ENCODE measurements at places on chromosomes 13 and 19.

DNA sequence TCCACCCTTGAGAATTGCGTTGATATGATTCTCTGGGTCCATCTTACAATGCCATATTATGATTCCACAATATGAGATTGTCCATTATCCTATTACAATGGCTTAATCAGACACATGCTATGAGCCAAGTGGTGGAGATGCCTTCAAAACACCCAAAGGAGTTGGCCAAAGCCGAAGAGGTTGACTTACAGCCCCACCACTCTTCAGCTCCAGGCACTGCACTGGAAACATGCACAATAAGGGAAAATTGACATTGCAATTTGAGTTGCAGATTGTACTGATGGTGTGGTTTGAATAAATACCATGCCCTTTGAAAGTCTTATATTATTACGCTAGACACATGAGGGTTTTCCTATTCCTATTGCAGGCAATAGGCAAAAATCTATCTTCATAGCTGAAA is 75.4 kb upstream of the TNFSF11 start:
- no peak for ATAC-seq

DNA sequence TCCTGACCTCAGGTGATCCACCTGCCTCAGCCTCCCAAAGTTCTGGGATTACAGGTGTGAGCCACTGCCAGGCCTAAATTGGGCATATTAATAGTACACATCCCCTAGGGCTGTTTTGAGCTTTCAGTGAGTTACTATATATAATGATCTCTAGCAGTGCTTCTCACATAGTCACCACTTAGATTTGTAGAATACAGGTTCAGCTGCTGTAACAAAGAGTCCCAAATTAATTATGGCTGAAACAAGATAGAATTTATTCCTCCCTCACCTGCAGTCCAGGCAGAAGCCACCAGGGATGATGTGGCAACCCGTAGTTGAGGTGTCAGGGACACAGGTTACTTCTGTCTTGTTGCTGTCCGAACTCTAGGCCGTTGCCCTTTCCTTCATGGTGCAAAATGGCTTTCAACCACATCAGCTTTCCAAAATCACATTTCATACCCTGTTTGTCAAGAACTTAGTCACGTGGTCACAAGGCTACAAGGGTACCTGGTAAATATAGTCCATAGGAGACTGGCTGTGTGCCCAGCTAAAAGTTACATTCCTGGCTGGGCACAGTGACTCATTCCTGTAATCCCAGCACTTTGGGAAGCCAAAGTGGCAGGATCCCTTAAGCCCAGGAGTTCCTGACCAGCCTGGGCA is 2.9 kb downstream of the PROSER3 start:
- no peak for ATAC-seq

DNA sequence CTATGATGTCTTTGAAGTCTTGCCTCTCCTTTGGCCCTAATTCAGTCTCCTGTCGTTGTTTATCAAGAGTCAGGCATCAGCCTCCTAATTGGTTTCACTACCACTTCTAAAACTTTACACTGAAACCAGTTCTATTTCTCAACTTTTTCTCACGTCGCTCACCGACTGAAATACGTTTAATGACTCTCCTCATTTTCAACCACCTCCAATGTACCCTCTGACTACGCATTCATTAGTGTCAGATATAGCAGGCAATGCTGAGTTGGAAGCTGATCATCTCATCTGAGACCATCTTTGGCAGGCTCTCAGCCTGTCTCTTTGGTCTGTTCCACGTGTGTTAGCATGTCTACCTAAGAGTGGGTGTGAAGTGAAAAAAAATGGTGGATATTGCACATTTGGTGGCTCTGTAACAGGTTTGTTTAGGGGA is 128.1 kb downstream of the KL start:
- no peak for ATAC-seq

DNA sequence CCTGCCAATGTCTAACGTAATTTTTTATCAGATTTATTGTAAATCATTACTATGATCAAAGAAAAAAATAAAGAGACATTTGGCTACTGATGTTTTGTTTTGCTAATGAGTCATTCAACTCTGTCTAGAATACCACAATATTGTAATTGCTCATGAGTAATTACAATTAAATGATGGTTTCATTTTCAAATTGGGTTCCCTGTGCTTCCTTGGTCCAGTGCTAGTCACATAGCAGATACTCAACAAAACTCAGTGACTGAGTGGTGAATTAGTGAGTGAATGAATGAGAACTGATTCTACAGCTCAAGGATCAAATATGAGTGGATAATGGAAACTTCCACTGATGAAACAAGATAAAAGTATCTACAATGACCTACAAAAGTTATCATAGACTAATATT is 304.7 kb downstream of the POU4F1 start:
- no peak for ATAC-seq

GRCh38 chr19:5144545-5145179 is 175.7 kb downstream of the KDM4B start:
- no peak for ATAC-seq

DNA sequence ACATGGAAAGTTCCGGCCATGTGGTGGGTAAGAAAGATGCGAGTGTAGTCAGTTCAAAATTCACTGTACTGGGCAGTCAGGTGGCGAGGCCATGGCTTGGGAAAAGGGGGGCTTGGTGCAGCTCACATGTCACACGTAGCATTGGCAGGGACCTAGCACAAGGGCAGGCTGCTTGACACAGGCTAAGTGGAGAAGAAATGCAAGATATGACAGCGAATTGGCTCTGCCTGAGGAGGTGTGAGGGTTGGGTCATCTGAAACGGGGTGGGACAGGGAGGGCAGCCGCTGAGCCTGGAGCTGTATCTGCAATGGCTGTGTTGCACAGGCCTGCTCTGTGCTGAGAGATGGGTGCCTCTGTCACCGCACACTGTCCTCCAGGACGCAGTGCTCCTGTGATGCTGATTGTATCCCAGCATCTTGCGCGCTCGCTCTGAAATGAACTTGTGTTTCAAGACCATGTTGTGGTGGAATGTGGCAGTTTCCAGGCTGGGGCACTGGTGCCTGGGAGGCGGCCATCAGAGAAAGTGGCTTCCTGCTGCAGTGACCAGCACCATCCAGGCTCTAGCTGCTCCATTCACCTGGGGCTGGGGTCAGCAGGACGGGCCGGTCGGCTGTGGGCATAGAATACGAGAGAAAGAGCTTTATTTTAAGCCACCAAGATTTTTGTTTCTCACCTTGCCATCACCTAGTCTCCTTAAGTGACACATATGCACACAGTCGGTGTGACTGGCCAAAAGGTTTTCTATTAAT is 70.3 kb downstream of the TEX29 start:
- ATAC-seq = no peak

GRCh38 chr19:57675881-57676280 is 5.9 kb upstream of the ZNF551 start:
- no peak for ATAC-seq

GRCh38 chr13:74444161-74444571 is 310.0 kb upstream of the KLF12 start:
- ATAC-seq = no peak

DNA sequence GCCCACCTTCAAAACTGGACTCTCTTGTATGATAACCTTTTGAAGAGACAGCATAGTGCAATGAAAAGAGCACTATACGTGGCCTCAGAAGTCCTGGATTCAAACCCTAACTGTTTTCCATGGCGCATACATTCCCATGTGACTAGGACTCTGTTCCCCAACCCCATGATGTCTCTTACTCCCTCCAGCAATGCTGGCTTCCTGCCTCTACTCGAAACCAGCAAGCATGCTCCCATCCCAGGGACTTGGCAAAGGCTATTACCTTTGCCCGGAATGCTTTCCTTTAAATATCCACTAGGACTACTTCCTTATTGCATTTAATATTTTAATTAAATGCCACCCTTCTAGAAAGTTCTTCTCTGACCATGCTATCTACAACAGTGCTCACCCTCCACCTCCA is 75.1 kb downstream of the CYSLTR2 start:
- ATAC-seq = no peak

GRCh38 chr13:34416971-34417380 is 525.1 kb upstream of the NBEA start:
- ATAC-seq = no peak

GRCh38 chr13:84902243-84902642 is 897.0 kb downstream of the SLITRK6 start:
- no peak for ATAC-seq

DNA sequence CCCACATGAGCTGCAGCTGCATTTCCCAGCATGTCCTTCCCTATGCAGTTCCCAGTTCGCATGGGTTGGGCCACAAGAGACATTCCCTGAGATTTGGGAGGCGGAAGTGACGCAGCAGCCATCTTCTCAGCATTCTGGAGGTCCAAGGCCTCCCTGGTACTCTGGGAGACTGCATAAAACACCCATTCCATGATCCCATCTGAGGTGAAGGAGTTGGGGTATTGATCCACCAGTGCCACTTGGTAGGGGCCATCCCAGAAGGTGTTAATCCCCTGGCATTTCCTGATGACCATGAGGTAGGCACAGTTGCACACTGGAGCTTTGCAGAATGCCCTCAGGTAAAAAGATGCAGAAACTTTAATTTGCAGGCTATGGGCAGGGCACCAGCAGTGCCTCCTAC is 25.4 kb downstream of the POP4 start:
- ATAC-seq = no peak

DNA sequence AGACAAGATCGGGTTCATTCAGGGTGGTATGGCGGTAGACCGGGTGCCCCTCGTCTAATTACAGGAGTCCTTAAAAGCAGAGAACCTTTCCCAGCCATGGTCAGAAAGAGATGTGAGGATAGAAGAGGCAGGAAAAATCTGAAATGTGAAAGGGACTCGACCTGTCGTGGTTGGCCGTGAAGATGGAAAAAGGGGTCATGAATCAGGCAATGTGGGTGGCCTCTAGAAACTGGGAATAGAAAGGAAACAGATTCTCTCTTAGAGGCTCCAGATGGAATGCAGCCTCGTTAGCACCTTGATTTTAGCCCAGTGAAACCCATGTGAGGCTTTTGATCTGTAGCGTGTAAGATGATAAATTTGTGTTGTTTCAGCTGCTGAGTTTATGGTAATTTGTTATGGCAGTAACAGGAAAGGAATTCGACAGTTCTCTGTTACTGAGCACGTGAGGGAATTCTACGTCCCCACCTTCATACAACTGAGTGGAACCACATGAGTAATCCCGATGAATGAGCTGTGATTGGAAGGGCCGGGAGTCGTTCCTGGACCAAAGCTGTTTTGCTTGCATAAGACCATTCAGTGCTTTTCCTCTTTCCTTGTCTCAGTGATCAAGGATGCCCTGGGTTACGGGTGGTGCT is 11.0 kb upstream of the CA11 start:
- ATAC-seq = no peak

GRCh38 chr13:50319635-50320255 is 304.5 kb downstream of the KCNRG start:
- ATAC-seq = no peak

DNA sequence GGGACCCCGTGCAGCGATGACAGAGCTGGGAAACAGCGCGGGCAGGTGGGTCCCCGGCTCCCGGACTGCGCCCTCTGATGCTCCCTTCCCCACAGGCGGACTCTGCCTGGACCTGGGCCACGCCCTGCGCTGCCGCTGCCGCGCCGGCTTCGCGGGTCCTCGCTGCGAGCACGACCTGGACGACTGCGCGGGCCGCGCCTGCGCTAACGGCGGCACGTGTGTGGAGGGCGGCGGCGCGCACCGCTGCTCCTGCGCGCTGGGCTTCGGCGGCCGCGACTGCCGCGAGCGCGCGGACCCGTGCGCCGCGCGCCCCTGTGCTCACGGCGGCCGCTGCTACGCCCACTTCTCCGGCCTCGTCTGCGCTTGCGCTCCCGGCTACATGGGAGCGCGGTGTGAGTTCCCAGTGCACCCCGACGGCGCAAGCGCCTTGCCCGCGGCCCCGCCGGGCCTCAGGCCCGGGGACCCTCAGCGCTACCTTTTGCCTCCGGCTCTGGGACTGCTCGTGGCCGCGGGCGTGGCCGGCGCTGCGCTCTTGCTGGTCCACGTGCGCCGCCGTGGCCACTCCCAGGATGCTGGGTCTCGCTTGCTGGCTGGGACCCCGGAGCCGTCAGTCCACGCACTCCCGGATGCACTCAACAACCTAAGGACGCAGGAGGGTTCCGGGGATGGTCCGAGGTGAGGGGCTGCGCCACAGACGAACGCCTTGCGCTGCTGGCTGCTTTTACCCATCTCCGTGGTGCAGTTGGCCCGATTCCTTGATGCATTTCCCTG is 7.8 kb upstream of the SELENOV start:
- peak; percentile 84 for ATAC-seq

DNA sequence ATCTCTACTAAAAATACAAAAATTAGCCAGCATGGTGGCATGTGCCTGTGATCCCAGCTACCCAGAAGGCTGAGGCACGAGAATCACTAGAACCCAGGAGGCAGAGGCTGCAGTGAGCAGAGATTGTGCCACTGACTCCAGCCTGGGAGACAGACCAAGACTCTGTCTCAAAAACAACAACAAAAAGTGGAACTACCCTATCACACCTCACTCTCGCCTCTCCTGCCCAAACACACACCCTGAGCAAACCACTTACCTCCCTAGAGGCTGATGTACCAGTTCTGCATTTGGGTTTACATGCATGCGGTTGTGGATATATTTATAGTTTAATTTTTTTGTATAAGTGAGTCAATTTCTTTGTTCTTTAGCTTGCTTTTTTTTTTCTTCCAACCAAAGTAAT is 7.7 kb upstream of the PTOV1 start:
- peak; percentile 99 for ATAC-seq

DNA sequence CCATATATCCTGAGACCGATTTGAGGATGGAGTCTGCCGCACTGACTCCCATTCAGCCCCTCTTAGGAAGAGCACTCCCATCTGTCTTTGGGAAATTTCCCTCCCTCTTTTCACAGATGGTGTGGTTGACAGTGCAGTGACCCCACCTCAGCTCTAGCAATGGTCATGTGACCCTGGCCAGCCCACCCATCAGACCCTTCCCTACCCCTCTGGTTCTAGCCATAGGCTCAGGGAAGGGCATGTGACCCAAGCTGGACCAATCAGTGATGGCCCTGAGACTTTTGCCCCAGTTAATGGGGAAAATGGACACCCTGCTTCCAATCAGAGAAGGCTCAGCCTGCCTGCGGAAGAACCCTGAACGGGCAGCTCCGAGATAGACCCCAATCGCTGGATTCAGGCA is 26.3 kb downstream of the IL12RB1 start:
- no peak for ATAC-seq

GRCh38 chr13:80452279-80452678 is 111.4 kb upstream of the SPRY2 start:
- ATAC-seq = no peak

DNA sequence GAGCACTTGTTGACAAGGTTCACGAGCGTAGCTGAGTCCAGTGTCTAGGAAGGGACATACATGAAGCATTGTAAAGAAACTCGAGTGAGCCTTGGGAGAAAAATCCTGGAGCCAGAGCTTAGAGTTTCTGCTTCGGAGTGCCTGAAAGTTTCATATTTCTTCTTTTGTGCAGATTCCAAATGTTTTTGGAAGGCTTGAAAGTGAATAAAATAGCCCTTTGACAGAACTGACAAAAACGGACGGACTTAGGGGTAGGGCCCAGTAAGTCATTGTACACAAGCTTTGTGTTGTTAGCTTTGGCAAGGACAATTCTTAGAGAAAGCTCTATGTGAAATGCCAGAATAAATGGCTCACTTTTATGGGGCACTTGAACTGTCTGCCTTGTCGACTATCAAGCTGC is 2.8 kb downstream of the RNF113B start:
- no peak for ATAC-seq

Measured in stimulated activated memory B cell treated with anti-CD40 and anti-IgM and Interleukin-4, amounts not matched to agents 10 μg/mL and 1 μg/mL and 100 μg/mL, for 72 hours (primary cell).